Aorta (tissue), 5 donors: ENCODE measurements at places on chromosomes 5 and 9. TPM values are rescaled to one million over a fixed set of nuclear protein-coding genes. Genes with fewer than 3 reads are reported as not detected.

GRCh38 chr5:81756016-81756415, 5.1 kb upstream of the SSBP2 start:
- H3K27me3 ChIP-seq = no peaks in the 10 kb centered on the region
- no peaks in the 10 kb centered on the region for H3K4me1 ChIP-seq
- DNase-seq = no peak
- H3K36me3 ChIP-seq = no peaks in the 10 kb centered on the region
- no peak overlapping the region for H3K4me3 ChIP-seq

DNA sequence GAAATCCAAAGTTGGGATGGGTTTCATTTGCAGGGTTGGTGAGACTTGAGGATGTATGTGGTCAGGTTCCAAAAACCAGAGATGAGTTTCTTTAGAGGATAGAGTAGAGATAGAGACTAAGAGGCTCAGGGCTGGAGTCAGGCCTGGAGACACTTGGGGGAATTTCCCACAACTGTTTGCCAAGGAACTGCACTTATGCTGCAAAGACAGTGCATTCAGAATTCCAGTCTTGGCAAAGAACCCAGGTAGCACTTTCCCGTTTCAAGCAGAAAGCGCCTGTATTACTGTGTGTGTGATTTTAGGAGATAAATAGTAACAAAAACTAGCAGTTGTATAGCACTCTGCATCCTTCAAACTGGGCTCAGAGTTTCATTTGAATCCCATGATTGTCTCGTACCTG, 55.4 kb downstream of the SNCAIP start:
- no peaks in the 10 kb centered on the region for H3K27me3 ChIP-seq
- H3K36me3 ChIP-seq = no peaks in the 10 kb centered on the region
- no peak for DNase-seq
- H3K4me3 ChIP-seq = no peak overlapping the region

GRCh38 chr9:136249877-136250559, 4.4 kb upstream of the QSOX2 start:
- H3K36me3 ChIP-seq = no peaks in the 10 kb centered on the region
- no peaks in the 10 kb centered on the region for H3K27me3 ChIP-seq
- no peak overlapping the region for H3K27ac ChIP-seq
- H3K4me1 ChIP-seq = no peaks in the 10 kb centered on the region
- DNase-seq = no peak

DNA sequence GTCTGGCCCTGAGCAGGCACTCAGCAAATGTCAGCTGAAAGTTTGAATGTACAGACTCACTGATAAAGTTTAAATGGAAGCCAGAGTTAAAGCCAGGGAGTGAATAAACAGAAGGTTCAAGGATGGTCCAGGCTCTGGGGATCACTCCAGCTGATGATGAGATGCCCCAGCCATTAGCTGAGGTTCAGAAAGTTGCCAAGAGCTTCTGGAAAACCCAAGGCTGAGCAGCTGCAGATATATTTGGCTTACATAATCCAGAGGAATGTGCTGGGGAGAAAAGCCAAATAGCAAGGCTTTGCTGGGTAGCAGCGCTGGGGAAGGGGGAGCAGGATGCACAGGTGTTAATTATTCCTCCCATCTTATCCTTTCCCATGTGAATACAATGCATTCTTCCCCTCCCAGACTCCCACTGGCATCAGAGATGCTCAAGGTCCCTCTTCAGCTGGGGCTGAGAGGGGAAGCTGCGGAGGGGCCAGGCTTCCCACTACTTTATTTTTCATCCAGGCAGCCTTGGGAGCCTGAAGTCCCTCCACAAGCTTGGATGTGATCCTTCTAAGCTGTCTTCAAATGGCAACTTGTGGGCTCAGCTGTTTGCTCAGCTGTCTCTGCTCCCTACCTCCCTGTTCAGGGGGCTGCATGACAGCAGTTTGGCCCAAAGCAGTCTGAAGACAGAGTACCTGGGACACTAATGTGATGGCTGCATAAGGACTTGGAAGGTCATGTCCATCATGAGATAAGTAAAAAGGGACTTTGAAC, 341.2 kb downstream of the TRIM32 start:
- no peak overlapping the region for H3K27ac ChIP-seq
- H3K4me3 ChIP-seq = no peak overlapping the region
- peaks cover 6% of the 10 kb centered on the region for H3K4me1 ChIP-seq
- H3K36me3 ChIP-seq = no peaks in the 10 kb centered on the region
- H3K27me3 ChIP-seq = no peaks in the 10 kb centered on the region

GRCh38 chr5:147578228-147579024, 68.6 kb upstream of the DPYSL3 start:
- H3K4me3 ChIP-seq = peak overlapping the region; percentile 54
- no peak overlapping the region for H3K27ac ChIP-seq

- no peaks in the 10 kb centered on the region for H3K36me3 ChIP-seq
- no peak overlapping the region for H3K27ac ChIP-seq
- no peak for DNase-seq
- no peaks in the 10 kb centered on the region for H3K27me3 ChIP-seq
- H3K4me3 ChIP-seq = no peak overlapping the region
These were observed 213.3 kb upstream of the TUSC1 start for GRCh38 chr9:25891527-25891926.

DNA sequence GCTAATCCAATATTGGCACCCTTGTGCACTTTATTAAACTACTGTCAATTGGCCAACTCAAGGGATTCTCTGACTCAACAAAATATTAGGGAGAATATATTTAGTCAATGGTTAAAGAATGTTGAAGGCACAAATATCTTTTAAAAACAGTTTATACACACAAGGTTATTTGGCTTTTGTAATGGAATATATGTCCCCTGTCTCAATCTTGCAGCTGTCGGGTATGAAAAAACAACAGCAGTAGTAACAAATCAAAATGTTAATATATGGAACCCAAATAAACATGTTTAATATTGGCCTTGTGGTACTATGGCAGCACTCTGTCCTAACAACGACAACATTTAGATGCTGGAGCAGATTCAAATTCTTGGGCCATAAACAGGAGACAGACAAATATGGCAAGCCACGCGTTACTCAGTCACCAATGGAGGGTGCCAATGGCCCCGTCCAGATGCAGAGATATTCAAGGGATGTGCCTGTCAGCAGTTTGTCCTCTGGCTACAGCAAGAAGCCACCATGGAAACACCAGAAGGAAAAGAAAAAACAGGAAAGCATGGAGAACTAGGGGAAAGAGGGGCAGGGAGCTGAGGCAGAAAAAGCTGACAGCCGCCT, 342.0 kb downstream of the NDUFS4 start:
- no peak for DNase-seq
- no peaks in the 10 kb centered on the region for H3K36me3 ChIP-seq
- H3K27ac ChIP-seq = no peak overlapping the region
- no peaks in the 10 kb centered on the region for H3K4me1 ChIP-seq
- no peak overlapping the region for H3K4me3 ChIP-seq
- H3K27me3 ChIP-seq = no peaks in the 10 kb centered on the region

GRCh38 chr5:179307013-179307800, 38.1 kb downstream of the ADAMTS2 start:
- no peaks in the 10 kb centered on the region for H3K27me3 ChIP-seq
- H3K27ac ChIP-seq = no peak overlapping the region
- DNase-seq = peak; percentile 38

- no peaks in the 10 kb centered on the region for H3K36me3 ChIP-seq
- H3K27ac ChIP-seq = no peak overlapping the region
- DNase-seq = no peak
These were observed 56.9 kb upstream of the SIMC1 start for GRCh38 chr5:176181271-176181855.

DNA sequence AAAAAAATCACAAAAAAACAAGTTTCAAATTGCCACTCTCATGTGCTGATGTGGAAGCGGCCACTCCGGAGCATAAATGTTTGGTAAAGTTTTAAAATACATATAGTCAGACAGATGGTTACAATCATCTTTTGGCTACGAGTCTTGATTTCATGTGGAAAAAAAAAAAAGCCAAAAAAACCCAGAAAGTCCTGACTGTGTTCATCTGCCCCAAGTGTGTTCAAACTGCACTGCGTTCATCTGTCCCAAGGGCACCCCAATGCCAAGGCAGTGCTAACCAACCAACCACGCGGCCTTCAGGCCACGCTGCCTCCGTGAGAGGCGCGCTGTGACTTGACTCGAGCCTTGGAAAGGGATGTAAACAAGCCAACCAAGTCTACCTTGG, 127.1 kb downstream of the MYO10 start:
- DNase-seq = no peak
- no peaks in the 10 kb centered on the region for H3K27me3 ChIP-seq
- H3K4me1 ChIP-seq = no peaks in the 10 kb centered on the region
- H3K4me3 ChIP-seq = no peak overlapping the region
- no peaks in the 10 kb centered on the region for H3K36me3 ChIP-seq
- H3K27ac ChIP-seq = no peak overlapping the region

- no peak overlapping the region for H3K27ac ChIP-seq
- DNase-seq = no peak
- H3K4me1 ChIP-seq = no peaks in the 10 kb centered on the region
- no peak overlapping the region for H3K4me3 ChIP-seq
These were observed 14.8 kb downstream of the FCN1 start for GRCh38 chr9:134902936-134903335.

GRCh38 chr5:109786206-109786855, 96.6 kb downstream of the MAN2A1 start:
- H3K27ac ChIP-seq = no peak overlapping the region
- H3K27me3 ChIP-seq = no peaks in the 10 kb centered on the region
- H3K4me1 ChIP-seq = no peaks in the 10 kb centered on the region
- no peak for DNase-seq

DNA sequence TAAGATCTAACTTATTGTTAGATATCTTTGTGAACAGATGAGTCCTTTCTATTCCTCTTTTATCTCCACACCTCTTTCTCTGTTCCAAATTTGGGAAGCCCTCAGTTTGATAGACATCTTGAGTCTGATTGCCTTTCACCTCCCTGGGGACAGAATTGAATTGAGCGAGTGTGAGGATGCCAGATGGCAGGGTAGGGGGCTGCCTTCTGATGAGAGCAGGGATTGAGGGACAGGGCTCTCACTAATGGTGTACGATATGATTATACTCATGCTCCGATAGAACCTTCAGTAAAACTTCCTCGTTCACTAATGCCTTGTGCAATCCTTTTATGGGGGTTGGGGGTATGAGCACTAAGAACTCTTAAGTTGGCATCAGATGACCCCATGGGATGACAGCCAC, 172.1 kb upstream of the DAP start:
- H3K4me1 ChIP-seq = no peaks in the 10 kb centered on the region
- DNase-seq = no peak
- H3K36me3 ChIP-seq = no peaks in the 10 kb centered on the region
- H3K4me3 ChIP-seq = no peak overlapping the region
- no peak overlapping the region for H3K27ac ChIP-seq

GRCh38 chr5:58813855-58814254, 231.0 kb downstream of the RAB3C start:
- no peaks in the 10 kb centered on the region for H3K4me1 ChIP-seq
- no peak for DNase-seq
- H3K27ac ChIP-seq = no peak overlapping the region
- no peaks in the 10 kb centered on the region for H3K36me3 ChIP-seq

DNA sequence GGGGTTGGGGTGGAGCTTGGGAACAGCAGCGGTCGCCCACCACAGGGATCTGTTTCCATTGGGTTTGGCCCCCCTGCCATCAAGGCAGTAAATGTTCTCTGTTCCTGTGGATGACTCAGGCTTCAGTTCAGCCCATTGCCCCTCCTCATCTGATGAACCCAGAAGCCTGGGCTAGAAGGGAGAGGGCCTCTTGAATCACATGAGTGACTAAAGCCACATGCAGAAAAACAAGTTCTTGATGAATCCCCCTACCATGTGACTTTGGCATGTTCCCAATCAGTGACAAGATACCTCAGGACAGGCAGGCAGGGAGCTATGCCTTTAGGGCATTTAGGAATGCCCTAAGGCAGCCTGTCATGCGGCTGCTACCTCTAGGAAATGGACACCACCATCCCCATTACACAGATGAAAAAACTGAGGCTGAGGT, 2.5 kb downstream of the SH3PXD2B start:
- H3K4me3 ChIP-seq = no peak overlapping the region
- H3K27me3 ChIP-seq = no peaks in the 10 kb centered on the region
- H3K36me3 ChIP-seq = no peaks in the 10 kb centered on the region
- H3K27ac ChIP-seq = no peak overlapping the region
- H3K4me1 ChIP-seq = no peaks in the 10 kb centered on the region

GOLGA2 gene
- 163 TPM for total RNA-seq

MOB3B gene
- total RNA-seq = 9.0 TPM

TRIM14 gene
- 17.6 TPM for total RNA-seq
